Activated naive CD8-positive, alpha-beta T cell treated with anti-CD3 and anti-CD28 coated beads, Interleukin-2, amount 50 U/mL, for 24 hours (primary cell): ENCODE measurements at places on chromosomes 13 and 19.

DNA sequence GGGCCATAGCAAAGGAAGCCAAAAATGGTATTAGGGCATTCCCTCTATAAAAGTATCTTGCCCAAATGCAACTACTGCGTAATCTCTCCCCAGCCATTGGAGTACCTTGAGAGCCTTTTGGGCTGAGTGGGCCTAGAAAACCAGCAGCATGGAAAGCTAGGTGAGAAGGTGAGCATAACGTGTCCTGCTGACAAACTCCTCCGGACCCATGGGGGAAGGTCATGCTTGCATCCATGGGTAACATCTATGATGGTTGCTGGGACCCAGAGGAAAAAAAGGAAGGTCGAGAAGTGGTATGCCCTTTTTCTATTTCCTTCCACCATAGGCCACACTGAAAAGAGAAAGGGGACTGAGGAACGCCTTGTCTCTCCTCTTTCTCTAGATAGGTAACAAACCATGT, 57.4 kb downstream of the ZNF728 start:
- no peak for DNase-seq

GRCh38 chr13:35643625-35644024, 167.1 kb upstream of the MAB21L1 start:
- DNase-seq, result no peak

DNA sequence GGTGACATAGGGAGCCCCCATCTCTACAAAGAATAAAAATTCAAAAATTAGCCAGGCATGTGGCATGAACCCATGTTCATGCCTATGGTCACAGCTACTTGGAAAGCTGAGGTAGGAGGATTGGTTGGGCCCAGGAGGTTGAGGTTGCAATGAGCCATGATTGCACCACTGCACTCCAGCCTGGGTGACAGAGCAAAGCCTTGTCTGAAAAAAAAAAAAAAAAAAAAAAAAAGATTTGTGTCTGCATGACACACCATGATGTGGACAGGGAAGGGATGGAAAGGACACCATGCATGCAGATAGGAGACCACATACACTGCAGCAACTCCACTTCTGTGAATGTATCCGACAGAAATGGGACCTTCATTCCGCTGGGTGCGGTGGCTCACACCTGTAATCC, 34.0 kb upstream of the HOMER3 start:
- DNase-seq, result no peak

- no peak for DNase-seq
Measured at GRCh38 chr19:30602661-30603350, 230.6 kb downstream of the ZNF536 start.

- DNase-seq, result no peak
Measured at GRCh38 chr13:46665248-46665632, 112.3 kb downstream of the LRCH1 start.

DNA sequence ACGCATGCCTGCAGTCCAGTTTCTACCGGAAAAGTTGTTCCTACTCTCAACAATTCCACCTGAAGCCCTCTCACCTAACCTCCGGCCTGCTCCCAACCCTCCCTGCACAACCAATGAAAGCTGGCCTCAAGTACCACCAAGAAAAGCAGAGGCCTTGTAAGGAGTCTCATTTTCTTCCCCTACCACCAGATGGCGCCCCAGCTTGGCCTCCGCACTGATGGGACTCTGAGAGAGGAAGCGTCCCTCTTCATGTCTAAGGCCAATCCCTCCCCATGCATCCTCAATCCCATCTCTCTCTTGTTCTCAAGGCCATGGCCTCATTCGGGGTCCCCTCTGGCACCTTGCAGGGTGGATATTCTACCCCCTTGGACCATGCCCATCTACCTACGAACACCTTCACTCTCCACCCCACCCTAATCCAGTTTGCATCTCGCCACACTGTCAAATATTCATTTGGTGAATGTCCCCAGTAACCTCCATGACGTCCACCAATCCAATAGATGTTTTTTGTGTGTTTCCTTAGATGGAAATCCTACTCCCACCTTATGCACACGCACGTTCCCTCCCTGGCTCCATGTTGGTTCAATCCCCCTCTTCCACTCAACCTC, 412.8 kb downstream of the ZNF536 start:
- peak; percentile 62 for DNase-seq
